ENCODE measurements at places on chromosomes 5 and 9. TPM values are rescaled to one million over a fixed set of nuclear protein-coding genes. Genes with fewer than 3 reads are reported as not detected.

The FCN1 gene
- not detected for total RNA-seq

The MCC gene
- 8.6 TPM for total RNA-seq

The RETREG1 gene
- total RNA-seq = not detected

The PCDHA9 gene
- not detected for total RNA-seq

The NTNG2 gene
- total RNA-seq = 0.58 TPM

The RASGEF1C gene
- total RNA-seq = not detected

The PIP5K1B gene
- total RNA-seq = not detected

The FGFR4 gene
- 0.29 TPM for total RNA-seq

The ZNF883 gene
- 3.7 TPM for total RNA-seq

The DNLZ gene
- total RNA-seq = 49.3 TPM

The UNC5A gene
- under 0.01 TPM for total RNA-seq

The PCDHGA4 gene
- total RNA-seq = 2.1 TPM

The OR1J2 gene
- total RNA-seq = not detected

The TLX3 gene
- not detected for total RNA-seq

The C5orf46 gene
- total RNA-seq = not detected

The ADAMTS19 gene
- total RNA-seq = not detected

The STPG3 gene
- total RNA-seq = not detected

Measured in myometrial cell (primary cell).